IPS DF 6.9 (cell line): ENCODE measurements at places on chromosomes 13 and 19.

DNA sequence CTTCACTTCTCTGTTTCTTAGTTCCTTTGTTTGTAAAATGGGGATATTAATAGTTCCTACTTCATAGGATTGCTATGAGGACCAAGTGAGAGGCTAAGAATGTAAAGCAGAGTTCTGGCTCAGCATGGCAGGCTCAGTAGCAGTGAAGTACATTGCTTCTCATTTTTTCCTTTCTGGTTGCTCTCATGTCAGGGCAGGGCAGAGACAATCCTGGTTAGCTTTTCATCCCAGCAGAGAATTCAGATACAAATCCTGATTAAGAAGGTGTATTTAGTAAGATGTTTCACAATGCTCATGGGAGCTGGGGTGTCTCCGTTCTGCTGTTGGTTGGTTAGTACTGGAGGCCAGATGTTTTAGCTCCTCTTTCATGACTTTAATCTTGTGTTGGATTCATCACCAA, 42.9 kb downstream of the WASF3 start:
- DNase-seq, result no peak

- DNase-seq, result no peak
These were observed 87.9 kb upstream of the RAP2A start for GRCh38 chr13:97346097-97346496.

DNA sequence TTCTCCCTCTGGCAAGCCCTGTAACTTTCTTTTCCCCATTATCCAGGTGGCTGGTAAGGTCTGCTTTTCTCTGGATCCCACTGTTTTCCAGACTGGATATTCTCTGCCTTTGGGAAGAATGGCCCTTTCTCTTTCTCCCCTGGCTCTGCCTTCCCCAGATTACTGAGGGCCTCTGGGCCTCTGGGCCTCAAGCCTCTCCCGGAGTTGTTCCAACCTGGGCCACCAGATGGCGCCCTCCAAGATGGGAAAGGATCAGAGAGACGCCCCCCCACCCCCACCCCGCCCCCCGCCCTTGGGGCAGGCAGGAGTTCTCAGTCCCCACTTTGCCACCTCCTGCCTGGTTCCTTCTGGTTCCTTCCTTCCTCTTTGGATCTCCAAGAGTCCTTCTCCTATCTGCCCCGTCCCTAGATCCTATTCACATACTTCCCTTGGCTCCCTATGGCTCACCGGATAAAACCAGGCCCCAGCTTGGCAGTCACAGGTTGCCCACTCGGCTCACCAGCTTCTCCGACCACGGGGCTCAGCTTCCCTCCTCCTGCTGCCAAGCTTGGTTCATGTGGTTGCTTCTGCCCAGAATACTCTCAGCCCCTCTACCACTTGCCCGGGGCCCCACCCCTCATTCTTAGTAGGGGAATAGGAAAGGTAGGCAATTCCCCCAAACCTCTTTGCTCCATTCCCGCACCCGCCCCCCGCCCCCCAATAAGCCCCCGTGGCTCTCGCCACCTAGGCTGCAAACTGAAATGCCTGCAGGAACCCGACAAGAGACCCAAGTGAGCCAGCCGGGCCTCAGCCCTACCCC, 13.1 kb downstream of the EPS8L1 start:
- DNase-seq, result no peak

- peak; percentile 66 for DNase-seq
These were observed 207.3 kb downstream of the DLEU7 start for GRCh38 chr13:50636007-50636704.

GRCh38 chr19:12646551-12646950, 20.0 kb downstream of the MAN2B1 start:
- no peak for DNase-seq

- no peak for DNase-seq
These were observed 1.7 kb upstream of the BCAM start for GRCh38 chr19:44807162-44807561.

GRCh38 chr13:37681281-37682032, 82.9 kb upstream of the POSTN start:
- DNase-seq, result no peak

DNA sequence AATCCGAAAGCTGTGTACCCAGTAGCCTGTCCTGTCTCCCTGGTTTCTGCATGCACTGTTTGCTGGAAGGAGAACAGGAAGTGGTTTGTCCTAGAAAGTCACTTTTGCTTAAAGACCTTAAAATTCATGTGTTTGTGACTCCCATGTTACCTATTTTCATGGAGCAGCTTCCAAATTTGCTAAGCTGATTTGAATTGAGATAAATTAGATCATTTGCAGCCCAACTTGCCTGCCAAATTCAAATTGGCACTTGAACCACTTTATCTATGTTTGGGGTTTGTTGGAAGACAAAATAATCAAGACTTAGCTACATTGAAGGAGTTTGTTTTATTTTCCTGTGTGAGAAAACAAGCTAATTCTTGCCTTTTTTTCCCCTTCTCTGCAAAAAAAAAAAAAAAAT, 532.5 kb downstream of the DIAPH3 start:
- DNase-seq, result no peak

GRCh38 chr13:91482427-91482826, 84.0 kb downstream of the GPC5 start:
- no peak for DNase-seq

DNA sequence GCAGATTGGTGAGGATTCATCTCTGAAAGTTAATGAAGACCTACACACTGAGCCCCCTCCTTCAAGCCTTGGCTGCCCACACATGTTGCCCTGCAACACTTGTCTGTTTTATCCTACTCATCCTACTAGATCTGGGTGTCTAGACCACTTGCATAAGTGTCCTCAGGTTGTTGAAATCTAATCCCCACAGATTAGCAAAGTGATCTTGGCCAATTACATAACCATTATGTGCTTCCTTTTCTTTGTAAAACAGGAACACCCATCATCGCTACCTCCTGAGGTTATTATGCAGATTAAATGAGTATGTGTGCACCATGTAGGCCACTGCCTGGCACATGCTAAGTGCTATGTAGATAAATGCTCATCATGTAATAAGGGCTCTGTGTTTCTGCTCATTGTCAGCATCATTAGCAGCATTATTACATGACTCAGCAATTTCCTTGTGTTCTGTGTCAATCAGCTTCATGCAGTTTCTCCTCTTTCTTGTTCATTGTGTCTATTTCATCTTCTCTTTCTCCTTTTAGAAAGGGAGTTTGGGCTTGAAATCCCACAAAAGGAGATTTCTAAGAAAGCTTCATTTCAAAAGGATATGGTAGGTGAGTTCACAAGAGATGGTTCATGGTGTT, 15.1 kb downstream of the ZNF175 start:
- DNase-seq, result no peak

DNA sequence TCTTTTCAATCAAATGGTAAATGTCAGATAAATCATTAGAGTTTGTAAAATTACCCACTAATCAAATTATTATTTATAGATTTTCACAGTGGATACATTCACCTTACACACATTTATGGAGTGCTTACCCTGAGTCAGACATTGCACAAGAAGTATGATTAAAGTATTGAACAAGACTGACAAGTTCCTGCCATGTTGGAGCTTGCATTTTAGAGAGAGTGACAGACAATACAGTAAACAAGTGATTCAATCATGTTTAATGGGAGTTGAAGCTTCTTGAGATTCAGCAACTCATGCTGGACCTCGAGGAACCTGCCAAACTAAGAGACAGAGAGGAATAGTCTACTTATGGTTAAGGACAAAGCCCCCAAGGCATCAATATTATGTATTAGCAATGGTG, 487.8 kb downstream of the PCDH17 start:
- no peak for DNase-seq

- peak; percentile 79 for DNase-seq
These were observed 105.6 kb downstream of the RAB20 start for GRCh38 chr13:110455941-110456340.

DNA sequence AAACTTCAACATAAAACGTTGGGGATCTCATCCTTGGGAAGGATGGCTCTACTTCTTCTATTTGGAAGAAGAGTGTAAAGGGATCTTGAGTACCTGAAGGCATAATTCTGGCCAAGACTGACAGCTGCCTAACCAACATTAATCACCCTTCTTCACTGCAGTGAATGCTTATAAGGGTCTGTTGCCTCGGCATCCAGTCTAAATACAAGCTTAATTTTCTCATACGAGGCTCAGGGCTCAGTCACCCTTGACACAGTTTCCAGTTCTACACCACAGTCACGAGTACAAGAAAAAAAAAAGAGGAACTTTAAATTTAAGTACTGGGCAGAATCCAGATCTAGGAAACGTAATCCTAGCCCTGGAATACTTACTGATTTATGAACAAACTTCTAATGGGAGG, 9.0 kb downstream of the FPR3 start:
- no peak for DNase-seq

- no peak for DNase-seq
These were observed 135.9 kb downstream of the ENOX1 start for GRCh38 chr13:43650882-43651281.

DNA sequence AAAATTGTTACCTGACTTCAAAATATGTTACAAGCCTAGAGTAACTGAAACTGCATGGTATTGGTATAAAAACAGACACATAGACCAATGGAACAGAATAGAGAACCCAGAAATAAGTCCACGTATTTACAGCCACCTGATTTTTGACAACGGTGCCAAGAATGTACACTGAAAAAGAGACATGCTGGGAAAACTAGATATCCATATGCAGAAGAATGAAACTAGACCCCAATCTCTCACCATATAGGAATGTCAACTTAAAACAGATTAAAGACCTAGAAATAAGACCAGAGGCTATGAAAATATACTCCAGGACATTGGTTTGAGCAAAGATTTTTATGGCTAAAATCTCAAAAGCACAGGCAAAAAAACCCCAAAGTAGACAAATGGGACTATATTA, 76.5 kb downstream of the LATS2 start:
- no peak for DNase-seq

DNA sequence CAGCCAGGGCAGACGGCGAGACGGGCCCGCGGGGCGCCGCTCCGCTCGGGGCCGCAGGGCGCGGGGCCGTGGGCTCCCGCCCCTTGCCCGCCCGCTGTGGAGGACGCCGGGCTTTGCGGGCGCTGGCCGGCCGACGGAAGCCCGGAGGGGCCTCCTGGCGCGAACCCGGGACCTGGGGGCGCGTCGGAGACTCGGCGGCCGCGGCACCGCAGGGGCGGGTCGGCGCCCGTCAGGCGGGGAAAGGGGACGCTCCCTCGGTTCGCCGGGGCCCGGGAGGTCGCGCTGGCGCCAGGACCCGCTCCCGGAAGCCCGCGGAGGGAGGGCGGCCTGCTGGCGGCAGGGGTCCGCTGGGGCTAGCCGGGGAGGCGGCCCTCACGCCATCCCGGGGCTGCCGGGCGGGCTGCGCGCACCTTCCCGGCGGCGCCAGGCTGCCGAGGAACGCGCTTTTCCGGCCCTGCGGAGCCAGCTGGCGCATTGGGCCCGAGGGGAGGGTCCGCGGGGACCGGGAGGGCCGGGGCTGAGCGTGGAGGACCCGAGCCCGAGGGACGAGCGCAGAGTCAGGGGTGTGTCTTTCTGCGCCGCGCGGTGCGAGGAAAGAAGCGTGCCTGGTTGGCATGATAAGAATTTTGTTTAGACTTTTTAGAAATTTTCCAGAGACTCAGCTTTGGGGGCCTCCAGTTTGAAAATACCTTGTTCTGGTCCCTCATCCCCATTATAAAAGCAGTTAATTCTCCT, 511 bp downstream of the GARRE1 start:
- no peak for DNase-seq

DNA sequence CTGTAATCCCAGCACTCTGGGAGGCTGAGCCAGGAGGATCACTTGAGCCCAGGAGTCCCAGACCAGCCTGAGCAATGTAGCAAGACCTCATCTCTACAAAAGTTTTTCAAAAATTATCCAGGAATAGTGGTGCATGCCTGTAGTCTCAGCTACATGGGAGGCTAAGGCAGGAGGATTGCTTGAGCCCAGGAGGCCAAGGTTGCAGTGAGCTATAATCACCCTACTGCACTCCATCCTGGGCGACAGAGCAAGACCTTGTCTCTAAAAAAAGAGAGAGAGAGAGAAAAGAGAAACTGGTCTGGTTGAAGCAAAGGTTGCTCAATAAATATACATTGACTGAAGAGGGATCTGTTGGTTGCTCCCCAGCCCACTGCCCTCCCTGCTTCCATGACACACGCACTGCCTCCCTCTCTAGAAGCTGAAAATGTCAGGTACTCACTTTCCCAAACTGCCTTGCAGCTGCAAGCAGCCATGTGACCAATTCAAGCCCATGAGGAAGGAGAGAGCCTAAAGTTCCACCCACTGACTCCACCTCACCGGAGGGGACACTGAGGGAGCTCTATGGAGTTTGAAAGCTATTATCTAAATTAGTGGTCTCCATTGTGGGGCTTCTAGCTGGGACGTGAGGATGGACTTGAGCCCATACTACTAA, 14.0 kb downstream of the CEACAM16 start:
- DNase-seq, result no peak
